ENCODE measurements at places on chromosomes 4 and X.

DNA sequence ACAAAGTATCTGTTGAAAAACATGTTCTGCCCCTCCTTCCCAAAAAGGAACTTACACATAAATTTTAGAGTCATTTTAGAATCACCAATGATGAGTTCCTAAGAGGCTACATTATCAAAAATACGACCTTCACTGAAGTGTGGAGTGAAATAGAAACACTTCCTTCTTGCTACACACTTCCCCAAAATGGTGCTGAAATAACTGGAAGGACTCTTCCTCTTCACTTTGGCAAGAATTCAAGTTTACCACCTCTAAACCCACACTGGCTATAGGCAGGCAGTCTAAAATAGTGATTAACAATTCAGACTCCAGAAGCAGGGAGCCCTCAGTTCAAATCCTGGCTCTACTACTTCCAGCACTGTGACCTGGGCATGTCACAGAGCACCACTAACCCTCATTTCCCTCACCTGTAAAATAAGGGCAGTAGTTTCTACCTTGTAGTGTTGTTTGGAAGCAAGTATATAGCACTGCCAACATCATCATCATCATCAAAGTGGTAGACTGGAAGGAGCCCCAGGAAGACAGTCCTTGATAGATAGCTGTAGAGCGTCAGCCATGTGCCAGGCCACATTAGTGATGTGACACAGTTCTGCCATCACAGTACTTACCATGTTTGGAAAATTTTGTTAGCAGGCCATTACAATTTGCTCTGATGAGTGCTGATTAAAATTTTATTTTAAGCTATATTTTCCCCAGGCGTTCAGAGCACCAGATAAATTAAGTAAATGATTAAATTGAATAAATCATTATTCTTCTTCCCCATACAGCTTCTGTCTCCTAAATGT, 103.3 kb downstream of the PARM1 start:
- DNase-seq, result no peak

- no peak for DNase-seq
These were observed 258.5 kb upstream of the GIMD1 start for GRCh38 chr4:106627051-106627450.

- no peak for DNase-seq
These were observed 563.9 kb downstream of the GRXCR1 start for GRCh38 chr4:43456383-43456782.

- peak; percentile 17 for DNase-seq
These were observed 164.4 kb upstream of the RAPGEF2 start for GRCh38 chr4:158938220-158939044.

DNA sequence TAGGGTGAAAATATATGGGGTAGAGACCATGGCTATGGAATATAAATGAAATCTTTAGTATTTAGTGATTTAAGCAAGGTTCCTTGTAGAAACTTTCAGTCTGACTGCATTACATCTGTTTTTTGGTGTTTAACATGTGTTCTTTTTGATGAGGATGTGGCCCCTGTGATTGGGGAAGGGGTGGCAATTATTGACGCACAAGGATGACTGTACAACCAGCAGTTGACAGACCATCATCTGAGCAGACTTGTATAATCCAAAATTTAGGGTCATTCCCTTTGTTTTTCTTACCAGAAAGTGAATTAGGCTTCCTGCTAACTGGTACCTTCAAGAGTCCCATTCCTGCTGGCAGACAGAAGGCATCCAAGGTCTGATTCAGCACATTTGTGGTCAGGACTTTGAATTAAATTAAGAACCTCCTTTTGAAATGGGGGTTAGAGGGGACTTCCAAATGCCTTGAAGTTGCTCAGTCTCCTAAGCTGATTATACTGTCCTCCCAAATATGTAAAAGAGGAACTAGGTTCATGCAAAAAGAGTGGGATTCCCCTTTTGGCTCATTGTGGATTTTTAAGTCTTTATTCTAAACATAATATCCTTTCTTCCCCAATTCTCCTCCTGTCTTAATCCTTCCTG, 112.4 kb upstream of the CXCL13 start:
- no peak for DNase-seq

DNA sequence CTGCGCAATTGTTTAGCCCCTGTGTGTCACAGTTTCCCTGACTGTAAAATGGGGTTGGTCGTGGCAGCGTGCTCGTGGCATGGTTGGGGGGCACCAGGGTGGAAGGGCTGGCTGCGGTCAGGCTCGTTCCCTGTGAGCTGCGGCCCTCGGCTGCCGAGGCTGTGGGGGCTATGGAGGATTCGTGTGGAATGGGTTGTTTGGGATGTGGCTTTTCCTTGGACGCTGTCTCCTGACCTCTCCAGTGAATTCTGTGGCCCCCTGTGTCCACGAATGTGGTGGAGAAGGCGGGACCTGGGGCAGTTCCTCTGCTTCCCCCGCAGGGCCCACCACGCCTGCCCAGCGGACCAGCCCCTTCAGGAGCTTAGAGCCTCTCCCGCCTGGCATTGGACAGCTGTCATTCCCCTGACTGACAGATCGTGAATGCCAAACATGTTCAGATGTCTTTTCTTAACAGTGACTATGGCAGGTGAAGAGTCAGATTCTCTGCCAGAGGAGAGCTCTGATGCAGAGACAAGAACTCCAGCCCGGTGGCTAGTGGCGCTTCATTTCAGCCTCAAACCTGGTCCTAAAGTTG, 17.2 kb upstream of the HGFAC start:
- no peak for DNase-seq

GRCh38 chr4:152374606-152375285, 161.1 kb downstream of the FBXW7 start:
- no peak for DNase-seq

GRCh38 chr4:83708500-83709175, 172.7 kb downstream of the GPAT3 start:
- DNase-seq, result peak; percentile 78

DNA sequence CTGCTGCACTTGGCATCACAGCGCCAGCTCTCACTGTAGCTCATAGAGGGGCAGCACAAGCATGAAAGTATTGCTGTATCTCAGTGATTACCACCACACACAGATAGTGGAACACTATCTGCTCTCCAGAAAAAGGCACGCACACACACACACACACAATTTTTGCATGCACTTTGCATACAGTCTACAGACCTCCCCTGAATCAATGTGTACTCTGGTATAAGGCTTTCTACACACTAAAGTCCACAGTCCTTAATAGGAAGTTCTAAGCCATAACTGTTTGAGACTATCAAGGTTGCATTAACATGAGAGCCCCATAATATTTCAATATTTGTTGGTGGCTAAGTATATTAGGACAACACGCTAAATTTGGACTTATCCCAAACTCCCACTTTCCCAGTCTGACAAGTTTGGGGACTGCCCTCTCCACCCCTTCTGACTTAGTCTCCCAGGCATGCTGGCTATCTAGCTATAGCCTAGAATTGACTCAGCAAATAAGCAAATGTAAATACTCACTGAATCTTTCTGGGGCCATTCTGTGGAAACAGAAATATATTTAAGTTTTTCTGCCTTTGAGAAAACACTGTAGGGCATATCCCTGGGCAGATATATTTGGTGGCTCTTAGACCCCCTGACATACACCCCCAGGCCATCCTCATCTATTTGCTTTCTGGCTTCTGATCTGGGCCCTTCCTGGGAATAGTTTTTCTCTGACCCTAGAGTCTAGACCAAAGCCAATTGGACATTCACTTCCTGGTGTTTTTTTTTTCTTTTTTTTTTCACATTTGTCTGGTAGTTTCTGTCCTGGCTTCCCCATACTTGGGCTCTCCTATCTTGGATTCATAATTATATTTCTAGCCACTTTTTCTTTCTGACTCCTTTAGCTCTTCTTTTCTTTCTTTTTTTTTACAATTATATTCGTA, 36.4 kb upstream of the CT47C1 start:
- DNase-seq, result no peak

DNA sequence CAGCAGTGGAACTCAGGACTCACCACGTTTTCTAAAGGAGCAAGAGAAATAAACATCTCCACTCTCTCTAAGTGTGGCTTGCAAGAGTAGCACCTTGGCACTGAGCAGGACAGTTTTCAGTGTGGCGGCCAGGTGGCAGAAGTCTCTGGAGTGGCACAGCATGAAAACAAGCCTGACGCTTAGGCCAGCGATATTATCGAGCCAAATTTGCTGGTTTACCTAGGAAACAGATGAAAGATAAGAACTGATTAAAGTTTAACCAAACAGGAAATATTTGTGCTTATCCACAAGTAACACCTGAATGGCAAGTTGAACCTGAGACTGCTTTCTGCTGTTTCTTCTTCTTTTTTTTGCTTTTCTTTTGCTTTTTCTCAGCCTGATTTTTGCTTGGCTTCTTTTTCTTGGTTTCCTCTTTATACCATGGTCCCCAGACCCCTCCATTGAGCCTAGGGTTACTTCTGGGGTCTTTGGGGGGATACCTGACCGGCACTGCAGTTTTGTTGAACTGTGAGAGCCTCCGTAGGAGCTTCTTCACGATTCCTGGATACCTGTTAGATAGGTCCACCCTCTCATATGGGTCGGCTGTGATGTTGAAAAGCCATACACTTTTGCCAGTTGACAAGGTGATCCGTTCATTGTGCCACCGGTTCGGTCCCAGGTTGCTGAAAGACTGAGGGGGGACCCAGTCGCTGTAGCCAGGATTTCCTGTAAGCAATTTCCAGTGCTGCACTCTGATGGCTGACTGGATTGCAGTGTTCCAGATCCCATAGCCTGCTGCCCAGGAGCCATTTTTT, 77.3 kb downstream of the ARSJ start:
- DNase-seq, result no peak

- DNase-seq, result no peak
These were observed 233.0 kb downstream of the PCDH18 start for GRCh38 chr4:137299281-137299680.

DNA sequence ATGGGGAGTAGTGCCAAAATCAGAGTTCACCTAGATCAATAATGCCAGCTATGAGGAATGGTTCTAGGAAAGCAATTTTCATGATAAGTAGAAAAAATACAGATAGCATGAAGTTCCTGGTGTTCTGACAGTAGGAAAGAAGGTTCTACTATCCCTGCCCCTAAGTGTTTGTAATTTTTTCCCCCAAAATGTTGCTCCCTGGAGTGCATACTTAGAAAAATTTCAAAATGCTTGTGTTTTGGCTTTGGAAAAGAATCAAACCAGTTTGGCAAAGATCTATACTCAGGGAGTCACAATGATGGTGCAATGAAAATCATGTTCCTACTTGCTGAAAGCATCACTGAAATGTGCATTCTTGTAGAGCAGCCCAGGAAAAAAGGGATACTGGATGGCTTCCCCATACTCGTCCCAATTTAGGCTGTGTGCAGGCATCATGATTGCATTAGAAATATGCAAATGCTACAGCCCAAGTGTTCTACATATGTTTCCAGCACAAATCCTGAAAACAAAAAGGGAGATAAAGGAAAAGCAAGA, 74.7 kb downstream of the LPAR4 start:
- DNase-seq, result no peak

DNA sequence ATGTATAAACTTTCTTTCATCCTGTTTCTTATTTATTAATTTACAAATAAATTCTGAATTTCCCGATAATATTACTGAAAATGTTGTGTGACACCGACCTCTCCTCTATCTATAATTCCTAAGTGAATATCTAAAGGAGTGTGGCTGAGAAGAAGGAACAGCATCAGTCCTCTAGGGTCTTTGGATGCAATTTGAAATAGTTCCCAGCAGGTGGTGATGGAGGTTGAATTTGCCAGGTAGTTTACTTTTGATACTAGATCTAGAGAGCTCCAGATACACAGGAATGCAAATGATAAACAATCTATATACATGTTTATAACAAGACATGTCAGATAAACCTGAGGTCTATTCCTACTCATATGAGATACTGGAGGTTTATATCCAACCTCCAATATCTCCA, 305.4 kb downstream of the PCDH18 start:
- peak; percentile 51 for DNase-seq

DNA sequence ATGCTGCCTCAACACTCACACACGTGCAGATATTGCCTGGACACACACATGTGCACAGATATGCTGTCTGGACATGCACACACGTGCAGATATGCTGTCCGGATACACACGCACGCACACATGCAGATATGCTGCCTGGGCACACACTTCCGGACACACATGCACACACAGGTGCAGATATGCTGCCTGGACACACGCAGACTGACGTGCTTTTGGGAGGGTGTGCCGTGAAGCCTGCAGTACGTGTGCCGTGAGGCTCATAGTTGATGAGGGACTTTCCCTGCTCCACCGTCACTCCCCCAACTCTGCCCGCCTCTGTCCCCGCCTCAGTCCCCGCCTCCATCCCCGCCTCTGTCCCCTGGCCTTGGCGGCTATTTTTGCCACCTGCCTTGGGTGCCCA, 14.7 kb downstream of the FGFRL1 start:
- DNase-seq, result no peak

DNA sequence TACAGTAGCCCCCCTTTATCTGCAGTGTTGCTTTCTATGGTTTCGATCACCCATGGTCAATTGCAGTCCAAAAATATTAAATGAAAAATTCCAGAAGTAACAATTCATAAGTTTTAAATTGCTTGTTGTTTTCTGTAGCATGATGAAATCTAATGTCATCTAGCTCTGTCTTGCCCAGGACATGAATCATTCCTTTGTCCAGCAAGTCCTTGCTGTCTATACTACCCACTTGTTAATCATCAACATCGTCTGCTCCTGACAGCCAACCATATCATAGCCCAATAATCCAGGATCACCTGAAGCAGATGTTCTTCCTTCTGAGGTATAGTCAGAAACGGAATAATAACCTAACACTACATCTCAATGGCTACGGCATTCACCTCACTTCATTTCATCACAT, 79.8 kb downstream of the ADAMTS3 start:
- no peak for DNase-seq

DNA sequence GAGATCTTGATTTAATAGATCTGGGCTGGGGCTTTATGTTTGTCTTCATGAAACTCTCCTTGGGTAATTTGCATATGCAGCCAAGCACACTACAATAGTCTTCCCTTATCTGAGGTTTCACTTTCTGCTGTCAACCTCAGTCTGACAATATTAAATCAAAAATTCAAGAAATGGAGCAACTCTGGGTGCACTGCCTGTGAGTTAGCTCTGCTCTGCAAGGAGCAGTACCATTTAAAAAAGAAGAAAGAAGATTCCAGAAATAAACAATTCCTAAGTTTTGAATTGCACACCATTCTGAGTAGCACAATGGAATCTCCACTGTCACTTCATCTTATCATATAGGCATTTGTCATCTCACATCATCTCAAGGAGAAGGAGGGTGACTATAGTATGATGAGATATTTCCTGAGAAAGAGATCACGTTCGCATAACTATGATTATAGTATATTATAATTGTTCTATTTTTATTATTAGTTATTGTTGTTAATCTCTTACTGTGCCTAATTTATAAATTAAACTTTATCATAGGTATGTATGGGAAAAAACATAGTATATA, 9.4 kb downstream of the FNIP2 start:
- DNase-seq, result no peak

GRCh38 chr4:164997324-164997723, 19.9 kb upstream of the TRIM61 start:
- peak; percentile 15 for DNase-seq

Data from GM23338 (cell line).